Naive B cell (primary cell): ENCODE measurements at places on chromosomes 12 and 14. TPM values are rescaled to one million over a fixed set of nuclear protein-coding genes. Genes with fewer than 3 reads are reported as not detected.

The ESR2 gene
- polyA plus RNA-seq: 3.8 TPM

DNA sequence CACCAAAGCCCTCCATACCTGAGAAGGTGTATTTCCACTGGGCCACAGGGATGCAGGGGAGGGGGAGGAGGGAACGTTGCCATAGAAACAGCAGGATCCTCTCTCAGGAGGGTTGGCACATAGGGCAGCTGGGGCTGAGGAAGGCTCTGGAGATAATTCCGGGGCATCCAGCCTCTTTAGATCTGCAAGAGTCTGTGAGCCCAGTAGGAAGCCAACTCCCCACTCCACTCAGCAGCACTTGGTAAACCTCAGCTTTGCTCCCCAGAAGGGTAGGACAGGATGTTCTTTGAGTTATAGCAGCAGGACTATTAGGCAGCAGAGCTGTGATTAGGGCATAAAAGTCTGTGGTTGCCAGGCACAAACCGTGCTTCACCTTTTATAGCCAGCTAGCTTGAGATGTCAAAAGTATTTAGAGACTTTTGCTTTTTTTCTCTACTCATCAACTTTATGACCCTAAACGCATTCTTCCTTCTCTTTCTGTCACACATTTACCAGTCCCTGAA is 7.8 kb upstream of the PLEKHG3 start:
- no peak for DNase-seq

DNA sequence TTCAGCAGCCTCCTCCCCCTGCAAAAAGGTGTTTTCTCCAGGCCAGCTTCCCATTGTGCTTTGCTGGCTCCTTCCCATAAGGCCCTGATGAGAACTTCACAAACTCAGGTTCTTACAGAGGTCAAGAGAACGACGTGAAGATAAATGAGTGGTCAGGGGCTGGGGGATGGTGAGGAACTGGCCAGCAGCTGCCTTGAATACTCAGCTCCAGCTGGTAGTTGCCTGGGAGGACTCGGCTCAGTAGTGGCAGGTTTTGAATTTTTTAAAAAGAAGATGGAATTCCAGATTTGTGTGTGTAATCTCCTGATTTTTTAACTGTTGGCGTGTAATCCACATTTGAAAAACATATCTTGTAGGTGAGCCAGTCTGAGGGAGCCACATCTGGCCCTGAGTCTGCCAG is 5.9 kb downstream of the DDX55 start:
- no peak for DNase-seq

- no peak for DNase-seq
Observed at GRCh38 chr14:50778721-50779483, 52.1 kb downstream of the NIN start.

DNA sequence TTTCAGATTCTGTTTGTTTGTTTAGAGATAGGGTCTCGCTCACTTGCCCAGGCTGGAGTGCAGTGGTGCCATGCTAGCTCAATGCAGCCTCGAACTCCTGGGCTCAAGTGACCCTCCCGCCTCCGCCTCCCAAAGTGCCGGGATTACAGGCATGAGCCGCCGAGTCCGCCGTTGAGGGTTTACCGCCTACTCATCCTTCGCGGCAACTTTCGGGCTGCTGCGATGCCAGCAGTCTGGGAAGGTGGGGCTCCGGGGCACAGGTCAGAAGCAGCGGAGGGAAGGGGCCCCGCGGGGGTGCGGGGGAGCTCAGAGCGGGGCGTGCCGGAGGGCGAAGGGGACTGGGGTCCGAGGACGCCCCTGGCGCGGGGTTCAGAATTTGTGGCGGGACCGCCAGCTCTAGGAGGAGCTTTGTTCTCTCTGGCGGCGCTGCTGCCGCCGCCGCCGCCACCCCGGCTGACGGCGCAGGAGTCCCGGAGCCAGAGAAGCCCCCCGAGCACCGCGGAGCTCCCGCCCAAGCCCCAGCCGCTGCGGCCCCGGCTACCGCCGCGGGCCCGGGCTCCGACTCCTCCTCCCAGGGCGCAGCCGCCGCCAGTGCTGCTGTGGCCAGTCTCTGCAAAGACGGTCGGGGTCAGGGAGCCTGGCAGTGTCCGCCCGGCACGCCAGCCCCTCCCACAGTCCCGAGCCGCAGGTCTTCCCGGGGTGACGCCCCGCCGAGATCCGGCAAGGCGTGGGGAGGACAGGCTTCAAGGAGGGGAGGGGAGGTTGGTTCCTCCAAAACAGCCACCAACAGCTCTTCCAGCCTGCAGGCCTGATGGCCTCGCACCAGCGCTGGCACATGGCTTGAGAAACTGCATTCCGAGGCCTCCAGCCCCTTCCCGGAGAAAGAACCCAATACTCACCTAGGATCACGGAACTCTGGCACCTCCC is 10.9 kb upstream of the KRT77 start:
- DNase-seq: no peak

GRCh38 chr14:20631880-20632389 is 9.6 kb downstream of the OR6S1 start:
- no peak for DNase-seq

The MGAT2 gene
- 27.7 TPM for polyA plus RNA-seq

The RPS6KL1 gene
- not detected for polyA plus RNA-seq

DNA sequence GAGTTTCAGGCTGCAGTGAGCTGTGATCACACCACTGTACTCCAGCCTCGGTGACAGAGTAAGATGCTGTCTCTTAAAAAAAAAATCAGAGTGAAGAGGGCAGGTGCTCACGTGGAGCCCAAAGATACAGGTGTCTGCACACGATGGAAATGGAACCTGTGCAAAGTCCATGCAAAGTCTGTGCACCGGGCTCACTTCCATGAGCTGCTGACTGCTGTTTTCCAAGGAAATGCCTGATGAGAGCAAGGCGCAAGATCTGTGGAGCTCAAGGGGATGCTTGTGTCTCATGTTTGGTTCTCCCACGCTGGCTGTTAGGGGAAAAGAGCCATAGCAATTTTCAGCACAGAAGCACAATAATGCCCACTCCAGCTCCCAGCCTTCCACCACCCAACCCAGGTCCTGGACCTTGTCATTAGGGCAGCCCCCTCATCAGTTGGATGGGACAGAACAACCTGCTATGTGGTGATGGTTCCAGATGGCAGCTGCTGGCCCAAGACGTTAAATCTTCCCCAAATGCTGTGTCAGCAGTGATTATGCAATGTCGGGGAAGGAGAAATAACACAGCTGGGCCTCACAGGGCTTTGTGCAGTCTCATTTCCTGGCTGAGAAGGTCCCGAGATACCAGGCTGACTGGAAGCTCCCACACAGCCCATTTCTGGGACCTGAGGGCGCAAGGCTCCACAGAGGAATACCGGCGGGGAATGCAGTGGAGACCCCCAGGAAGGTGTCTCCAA is 27.9 kb upstream of the DICER1 start:
- DNase-seq: no peak

DNA sequence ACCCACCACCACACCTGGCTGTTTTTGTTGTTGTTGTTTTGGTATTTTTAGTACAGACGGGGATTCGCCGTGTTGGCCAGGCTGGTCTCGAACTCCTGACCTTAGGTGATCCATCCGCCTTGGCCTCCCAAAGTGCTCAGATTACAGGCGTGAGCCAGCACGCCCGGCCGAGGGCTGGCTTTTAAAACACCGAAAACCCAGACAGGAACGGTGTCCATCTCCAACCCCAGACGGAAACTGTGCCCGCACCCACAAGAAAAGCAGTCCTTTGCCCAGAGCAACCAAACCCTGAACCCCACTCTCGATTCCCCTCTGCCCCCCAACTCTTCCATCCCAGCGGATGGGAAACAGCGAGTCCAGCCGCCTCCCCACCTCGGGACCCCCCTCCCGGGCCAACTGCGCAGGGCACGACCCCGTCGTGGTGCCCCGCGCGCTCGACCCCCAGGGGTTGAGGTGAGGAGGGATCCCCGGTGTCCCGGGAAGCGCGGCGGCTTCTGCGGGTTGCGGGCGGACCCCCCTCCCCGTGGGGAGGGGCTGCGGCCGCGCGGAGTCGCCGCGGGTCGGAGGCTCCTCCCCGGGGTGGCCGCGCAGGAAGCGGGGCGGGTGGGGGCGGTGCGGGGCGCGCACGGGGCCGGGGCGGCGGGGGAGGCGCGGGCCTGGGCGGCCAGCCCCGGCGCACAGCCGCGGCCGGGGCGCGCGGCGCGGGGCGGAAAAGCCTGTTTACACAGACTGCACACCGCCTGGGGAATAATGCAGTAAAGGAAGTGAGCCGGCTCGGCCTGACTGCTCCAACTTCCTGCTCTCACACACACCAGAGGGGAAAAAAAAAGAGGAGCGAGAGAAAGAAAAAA is at the start of gene ELK3:
ELK3 (plus strand) TSS at position 651 of the 851 bp plus-strand sequence.
- peak; percentile 73 for DNase-seq

The KRT6C gene
- not detected for polyA plus RNA-seq

The DIO2 gene
- polyA plus RNA-seq: not detected

The FIGNL2 gene
- polyA plus RNA-seq: 0.11 TPM

The CLEC1A gene
- not detected for polyA plus RNA-seq

The PRB2 gene
- polyA plus RNA-seq: not detected

DNA sequence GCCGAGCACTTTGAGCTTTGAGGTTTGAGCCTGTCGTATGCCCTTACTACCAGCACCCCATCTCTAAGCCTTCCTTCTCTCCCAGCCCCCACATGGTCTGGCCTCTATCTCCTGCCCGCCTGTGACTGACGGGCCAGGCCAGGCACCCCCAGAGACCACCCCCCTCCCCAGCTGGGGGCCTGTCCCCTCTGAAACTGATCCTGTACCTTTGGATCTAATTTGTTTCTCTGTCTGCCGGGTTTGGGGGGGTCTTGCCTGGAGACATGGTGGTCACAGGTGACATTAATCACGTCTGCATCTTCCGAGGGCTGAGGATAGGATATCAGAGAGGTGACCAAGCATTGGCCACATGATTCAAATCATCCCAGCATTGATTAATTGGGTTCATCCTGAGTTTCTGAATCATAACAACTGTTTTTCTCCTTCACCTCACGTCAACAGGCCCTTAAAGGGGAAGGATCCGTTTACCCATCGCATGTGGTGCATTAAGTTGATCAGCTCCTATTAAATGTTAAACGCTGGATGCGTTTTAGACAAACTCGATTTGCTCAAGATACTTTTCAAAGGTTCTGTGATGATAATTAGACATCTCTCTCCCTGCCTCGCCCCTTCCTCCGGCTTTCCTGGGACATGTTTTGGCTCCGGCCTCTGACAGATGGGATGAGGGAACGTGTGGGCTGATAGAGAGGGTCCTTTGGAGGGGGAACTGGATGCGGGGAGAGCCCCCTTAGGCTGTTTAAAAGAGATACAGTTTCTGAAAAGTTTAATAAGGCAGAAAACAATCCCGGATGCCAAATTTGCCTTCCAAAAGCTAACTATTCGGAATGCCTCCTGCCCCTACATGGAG is 63.3 kb upstream of the TBX3 start:
- DNase-seq: no peak

The GLT8D2 gene
- not detected for polyA plus RNA-seq

GRCh38 chr12:121057794-121058193 is 18.7 kb upstream of the OASL start:
- no peak for DNase-seq

The ANKS1B gene
- polyA plus RNA-seq: not detected

- no peak for DNase-seq
Observed at GRCh38 chr14:77319422-77319821, 1.3 kb downstream of the POMT2 start.

DNA sequence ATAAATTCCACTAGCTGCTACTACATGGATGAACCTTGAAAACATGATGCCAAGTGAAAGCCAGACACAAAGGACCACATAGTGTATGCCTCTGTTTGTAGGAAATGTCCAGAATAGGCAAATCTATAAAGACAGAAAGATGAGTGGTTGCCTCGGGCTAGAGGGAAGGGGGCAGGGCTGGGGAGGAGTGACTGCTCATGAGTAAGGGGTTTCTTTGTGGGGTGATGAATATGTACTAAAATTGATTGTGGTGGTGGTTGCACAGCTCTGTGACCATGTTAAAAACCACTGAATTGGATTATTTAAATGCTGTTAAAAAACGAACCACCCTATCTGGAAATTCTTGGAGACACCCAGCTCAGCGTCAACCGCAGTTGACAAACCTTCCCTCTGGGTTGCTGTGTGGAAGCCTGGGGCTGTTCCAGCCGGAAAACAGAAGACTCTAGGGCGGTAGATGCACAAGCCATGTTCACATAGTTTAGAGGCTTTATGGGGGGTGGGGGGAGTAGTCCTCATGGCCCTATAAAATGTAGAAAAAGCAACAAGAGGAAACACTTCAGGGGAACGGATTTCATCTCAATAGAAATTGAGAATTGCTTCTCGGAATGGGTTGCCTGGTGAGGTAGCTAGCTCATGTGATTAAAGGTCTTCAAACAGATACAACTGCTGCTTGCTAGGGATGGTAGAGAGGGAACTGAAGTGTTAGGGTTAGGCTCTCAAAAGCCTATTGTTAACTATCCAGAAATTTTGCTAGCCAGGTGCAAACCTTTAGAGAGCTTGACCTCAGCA is 29.4 kb downstream of the RIN3 start:
- DNase-seq: no peak

DNA sequence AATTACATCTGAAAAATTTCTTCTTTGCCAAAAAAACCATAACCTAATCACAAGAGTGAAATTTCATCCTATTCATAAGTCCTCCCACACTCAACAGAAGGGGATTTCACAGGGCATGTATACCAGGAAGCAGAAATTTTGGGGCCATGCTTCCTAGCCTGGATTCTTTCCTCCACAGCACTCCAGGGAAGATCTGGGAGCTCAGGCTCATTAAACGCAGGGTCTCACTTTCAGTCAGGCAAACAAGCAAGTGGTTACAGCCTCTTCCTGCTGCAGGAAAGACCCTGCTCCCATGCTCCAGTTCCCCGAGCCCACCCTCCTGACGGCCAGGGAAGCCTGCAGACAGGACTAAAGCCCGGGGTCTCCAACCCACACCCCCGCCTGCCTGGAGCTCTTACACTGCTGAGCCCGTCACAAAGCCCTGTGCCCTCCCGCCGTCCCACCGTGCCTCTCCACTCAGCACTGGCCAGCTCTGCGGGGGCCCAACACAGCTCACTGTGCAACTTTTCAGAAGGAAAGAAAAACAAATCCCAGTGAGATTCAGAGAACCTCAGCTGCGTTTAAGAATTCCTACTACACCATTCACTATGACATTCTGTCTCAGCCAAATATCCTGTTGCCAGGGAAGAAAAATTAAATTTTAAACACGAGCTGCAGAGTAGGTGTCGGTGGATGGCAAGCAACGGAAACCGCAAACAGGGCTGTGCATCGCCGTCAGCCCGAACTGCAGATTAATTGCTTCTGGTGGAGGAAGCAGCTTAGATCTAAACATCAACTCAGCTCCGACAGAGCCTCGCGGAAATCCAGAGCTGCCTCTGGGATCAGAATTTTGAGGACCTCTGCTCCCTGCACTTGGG is 106.7 kb upstream of the SFSWAP start:
- no peak for DNase-seq

The SERPINA9 gene
- not detected for polyA plus RNA-seq

DNA sequence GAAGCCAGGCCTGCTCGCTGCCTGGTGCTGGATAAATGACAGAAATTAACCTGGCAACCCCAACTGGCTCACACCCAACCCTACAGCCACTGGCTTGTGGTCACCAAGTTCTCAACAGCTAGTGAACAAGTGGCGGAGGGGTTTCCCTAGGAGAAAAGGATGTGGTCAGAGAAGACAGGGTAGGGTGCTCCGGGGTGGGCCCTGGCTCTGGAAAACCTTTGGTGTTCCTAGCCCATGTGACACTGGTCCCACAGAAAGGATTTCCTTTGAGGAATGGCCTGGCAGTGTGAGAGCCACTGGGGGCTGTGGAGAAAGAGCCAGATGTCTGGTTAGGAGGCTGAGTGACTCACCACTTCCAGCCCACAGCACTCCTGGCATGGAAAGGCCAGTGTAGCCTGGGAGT is 8.7 kb downstream of the SYNE3 start:
- DNase-seq: no peak

The TMCC3 gene
- 9.4 TPM for polyA plus RNA-seq

GRCh38 chr14:27391331-27391730 is 793.5 kb upstream of the NOVA1 start:
- DNase-seq: no peak

GRCh38 chr14:102510616-102511520 is 1.3 kb upstream of the ANKRD9 start:
- no peak for DNase-seq

The CLIP1 gene
- polyA plus RNA-seq: 1.4 TPM
